ENCODE measurements at places on chromosomes 11 and 22. TPM values are rescaled to one million over a fixed set of nuclear protein-coding genes. Genes with fewer than 3 reads are reported as not detected.

GRCh38 chr22:46070803-46071450 lies 79.4 kb upstream of the PPARA start:
- H3K27me3 ChIP-seq = no peaks in the 10 kb centered on the region
- peak; percentile 68 for DNase-seq
- H3K4me3 ChIP-seq = peak overlapping the region; percentile 83

DNA sequence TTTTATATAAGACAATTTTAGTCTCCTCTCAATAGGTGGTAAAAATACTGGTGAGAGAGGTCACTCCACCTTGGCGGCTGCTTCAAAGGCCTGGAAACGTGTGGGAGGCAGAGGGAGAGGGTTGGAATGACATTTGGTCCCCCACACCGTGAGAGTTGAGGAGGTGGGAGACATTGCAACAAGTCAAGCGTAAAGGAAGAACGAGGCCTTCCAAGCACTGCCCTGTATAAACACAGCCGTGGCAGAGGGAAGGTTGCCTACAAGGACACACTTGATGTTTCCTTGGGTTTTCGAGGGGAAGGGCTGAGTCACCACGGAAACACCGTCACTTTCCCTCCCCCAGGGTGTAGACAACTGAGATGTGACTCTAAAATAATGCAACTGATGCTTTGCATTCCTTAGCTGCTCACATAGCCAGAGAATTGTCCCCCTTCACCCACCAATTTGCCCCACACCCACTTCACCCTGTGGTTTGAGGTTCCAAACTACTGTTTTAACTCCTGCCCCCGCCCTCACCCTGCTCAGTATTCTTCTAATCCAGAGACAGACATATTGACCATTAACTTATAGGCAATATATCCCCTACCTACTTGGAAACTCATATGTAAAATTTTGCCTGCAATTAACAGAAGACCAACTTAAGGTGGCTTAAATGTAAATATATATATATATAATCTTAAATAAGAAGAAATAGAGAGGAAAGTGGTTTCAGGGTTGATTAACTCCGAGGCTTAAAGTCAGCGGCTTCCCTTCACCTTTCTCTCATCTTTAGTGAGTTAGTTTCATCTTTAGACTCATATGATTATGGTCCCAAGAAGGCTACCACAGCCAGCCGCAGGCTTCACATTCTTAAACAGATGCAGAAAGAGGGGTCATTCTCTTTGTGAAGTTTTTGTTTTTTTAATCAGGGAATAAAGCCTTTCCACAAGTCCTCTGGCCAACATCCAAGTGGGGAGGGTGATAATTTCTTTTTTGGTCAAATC lies 54.1 kb upstream of the BDNF start:
- no peaks in the 10 kb centered on the region for H3K27me3 ChIP-seq
- DNase-seq = no peak
- H3K4me1 ChIP-seq = no peaks in the 10 kb centered on the region
- no peak overlapping the region for H3K4me3 ChIP-seq

DNA sequence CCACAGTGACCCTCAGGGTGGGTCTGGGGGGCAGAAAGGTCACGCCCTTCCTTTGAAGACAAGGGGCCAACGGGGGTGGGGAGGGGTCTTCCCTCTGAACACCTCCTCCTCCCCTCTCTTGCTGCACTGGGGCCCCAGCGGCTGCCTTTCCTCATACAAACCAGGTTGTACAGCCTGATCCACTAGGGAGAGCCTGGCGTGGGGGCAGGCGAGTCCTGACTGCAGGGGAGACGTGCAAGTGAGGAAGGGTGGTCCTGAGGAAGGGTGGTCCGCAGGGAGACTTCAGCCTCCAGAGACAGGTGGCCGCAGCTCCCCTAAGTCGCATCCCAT lies 43.6 kb upstream of the LINC01488 start:
- H3K4me3 ChIP-seq = no peak overlapping the region
- H3K27ac ChIP-seq = no peak overlapping the region
- H3K36me3 ChIP-seq = no peaks in the 10 kb centered on the region
- no peak for DNase-seq

DNA sequence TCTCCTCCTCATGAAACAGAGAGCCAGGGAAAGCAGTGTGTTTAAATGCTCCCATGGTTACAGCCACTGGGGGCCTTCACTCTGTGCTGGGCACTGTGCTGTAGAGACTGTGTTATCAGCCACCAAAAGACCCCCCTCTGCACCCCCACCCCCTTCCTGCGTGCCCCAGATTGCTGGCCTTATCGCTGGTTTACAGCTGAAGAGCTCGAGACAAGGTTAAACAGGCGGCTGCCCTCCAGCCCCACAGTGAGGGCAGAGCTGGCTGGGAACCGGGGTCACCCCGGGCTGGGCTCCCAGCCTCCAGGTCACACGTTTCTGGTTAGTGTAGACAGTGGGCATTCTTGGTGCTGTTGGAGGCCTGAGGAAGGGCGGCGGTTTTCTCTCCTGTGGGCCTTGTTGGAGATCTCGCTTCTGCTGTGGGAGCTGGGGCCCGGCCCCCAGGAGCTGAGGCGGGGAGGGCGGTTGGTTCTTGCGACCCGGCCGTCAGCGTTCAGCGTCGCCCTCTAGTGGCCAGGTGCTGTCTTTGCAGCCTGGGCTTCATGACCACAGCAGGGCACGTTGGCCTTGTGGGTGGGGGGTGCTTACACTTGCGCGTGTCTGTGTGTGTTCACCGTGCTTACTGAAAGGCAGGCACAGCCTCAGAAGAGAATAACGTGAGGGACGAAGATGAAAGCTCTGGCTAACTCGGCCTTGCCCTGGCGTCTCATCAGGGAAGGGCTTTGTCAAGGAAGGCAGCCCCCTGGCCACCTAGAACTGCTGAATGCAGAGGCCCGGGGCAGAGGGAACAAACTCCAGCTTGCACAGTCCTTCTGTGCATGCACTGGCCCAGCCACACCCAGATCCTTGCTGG lies 40.8 kb downstream of the TBC1D22A start:
- H3K4me3 ChIP-seq = no peak overlapping the region
- DNase-seq = peak; percentile 43
- H3K36me3 ChIP-seq = peaks cover 5% of the 10 kb centered on the region

- no peak overlapping the region for H3K4me3 ChIP-seq
- H3K27me3 ChIP-seq = no peaks in the 10 kb centered on the region
- no peaks in the 10 kb centered on the region for H3K4me1 ChIP-seq
- DNase-seq = no peak
- no peaks in the 10 kb centered on the region for H3K36me3 ChIP-seq
- no peak overlapping the region for H3K27ac ChIP-seq
Observed at GRCh38 chr22:25038771-25039170, 86.3 kb downstream of the KIAA1671 start.

The CDC42EP1 gene
- total RNA-seq = 66.1 TPM

The CCDC73 gene
- total RNA-seq = not detected

The CPT1B gene
- total RNA-seq = 20.1 TPM

GRCh38 chr11:37699644-37700043 lies 1101.6 kb upstream of the RAG2 start:
- no peak overlapping the region for H3K27ac ChIP-seq
- no peak for DNase-seq
- no peaks in the 10 kb centered on the region for H3K36me3 ChIP-seq
- no peak overlapping the region for H3K4me3 ChIP-seq
- H3K4me1 ChIP-seq = no peaks in the 10 kb centered on the region

The MS4A2 gene
- total RNA-seq = 2.9 TPM

The DEUP1 gene
- total RNA-seq = not detected

DNA sequence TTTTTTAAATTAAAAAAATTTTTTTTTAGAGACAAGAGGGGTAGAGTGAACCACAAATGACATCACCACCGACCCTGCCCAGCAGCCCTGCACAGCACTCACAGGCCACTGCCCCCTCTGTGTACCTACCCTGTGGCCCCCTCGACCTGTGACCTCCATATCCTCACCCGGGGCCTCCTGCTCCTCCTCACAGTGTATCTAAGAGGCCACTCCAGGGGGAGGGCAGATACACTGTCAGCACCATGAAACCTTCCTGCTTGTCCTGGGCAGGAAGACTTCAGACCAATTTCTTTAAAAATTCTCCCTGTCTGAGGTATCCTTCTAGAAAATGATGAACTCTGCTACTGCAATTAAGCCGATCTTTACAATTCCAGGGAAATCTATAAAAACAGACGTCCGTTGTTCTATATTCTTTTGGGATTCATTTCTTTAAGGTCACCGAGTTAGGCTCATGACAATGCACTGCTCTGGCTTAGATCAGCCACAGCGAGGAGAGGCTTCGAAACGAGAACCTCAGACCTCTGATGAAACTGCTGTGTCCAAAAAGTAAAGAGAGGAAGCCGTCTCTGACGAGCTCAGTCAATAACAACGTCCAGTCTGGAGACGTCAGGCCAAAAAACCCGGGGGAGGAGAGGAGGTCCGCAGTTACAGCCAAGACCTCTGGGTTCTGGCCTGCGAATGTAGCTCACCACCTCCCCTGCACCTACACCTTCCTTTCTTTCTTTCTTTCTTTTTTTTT lies 17.5 kb downstream of the NFAM1 start:
- H3K4me1 ChIP-seq = no peaks in the 10 kb centered on the region
- H3K27ac ChIP-seq = no peak overlapping the region
- no peak overlapping the region for H3K4me3 ChIP-seq
- H3K36me3 ChIP-seq = no peaks in the 10 kb centered on the region

DNA sequence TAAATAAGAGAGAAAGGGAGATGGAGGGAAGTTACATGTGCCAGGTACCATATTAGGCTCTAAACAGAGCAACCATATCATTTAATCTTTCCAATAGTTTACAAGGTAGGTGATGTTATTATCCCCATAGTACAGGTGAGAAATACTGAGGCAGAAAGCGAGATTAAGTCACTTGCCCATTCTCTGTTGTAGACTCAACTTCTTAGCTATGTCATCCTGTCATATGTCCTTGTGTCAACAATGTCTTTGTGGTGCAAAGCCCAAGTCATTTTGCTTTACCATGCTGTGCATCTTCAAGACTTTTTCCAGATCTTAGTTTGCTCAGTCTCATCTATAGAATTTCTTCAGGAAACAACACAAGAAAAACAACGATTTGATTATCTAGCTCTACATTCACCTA lies 205.0 kb upstream of the E2F8 start:
- no peaks in the 10 kb centered on the region for H3K36me3 ChIP-seq
- no peaks in the 10 kb centered on the region for H3K27me3 ChIP-seq
- H3K4me1 ChIP-seq = no peaks in the 10 kb centered on the region
- no peak overlapping the region for H3K4me3 ChIP-seq
- no peak overlapping the region for H3K27ac ChIP-seq
- DNase-seq = no peak

The SIPA1 gene
- total RNA-seq = 21.0 TPM

DNA sequence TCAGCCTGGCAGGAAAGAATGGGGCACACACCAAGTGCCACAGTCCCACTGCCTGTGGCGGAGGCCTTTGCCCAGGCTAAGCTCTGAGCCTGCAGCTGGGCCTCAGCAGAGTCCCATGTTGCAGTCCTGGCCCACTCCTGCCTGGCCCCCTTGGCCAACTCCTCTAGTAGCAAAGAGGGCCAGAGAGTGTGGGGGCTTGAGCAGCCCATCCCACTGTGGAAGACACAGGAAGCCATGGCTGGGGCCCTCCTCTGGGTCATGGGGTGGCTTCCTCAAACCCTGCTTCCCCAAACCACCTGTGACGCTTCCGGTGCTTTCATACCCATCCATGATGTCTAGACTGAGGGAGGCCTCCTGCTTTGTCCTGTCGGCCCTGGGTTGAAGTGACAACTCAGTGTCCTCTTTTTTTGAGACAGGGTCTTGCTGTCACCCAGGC lies 5.8 kb downstream of the RPS19BP1 start:
- peak overlapping the region; percentile 89 for H3K27ac ChIP-seq
- H3K36me3 ChIP-seq = no peaks in the 10 kb centered on the region
- H3K27me3 ChIP-seq = no peaks in the 10 kb centered on the region
- H3K4me3 ChIP-seq = no peak overlapping the region

DNA sequence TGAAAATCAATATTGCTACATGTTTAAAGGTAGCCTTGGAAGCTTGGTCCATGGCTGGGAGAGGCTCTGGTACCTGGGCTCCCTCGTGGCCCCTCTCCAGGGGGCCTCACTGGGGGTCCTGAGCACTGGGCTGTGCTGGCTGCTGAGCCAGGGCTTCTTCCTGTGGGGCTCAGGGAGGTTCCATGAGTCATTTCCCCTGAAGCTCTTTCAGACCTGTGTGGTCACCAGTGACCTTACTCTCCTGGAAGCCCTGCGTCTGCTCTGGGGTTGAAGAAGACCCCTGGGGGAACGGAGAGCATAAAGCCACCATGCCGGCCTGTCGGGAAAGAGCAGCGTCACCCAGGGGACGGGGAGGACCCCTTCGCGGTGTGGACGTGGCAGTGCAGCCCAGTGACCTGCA lies 389.0 kb downstream of the TBC1D22A start:
- DNase-seq = no peak
- no peaks in the 10 kb centered on the region for H3K4me1 ChIP-seq
- H3K4me3 ChIP-seq = no peak overlapping the region
- H3K27ac ChIP-seq = no peak overlapping the region
- H3K36me3 ChIP-seq = no peaks in the 10 kb centered on the region

DNA sequence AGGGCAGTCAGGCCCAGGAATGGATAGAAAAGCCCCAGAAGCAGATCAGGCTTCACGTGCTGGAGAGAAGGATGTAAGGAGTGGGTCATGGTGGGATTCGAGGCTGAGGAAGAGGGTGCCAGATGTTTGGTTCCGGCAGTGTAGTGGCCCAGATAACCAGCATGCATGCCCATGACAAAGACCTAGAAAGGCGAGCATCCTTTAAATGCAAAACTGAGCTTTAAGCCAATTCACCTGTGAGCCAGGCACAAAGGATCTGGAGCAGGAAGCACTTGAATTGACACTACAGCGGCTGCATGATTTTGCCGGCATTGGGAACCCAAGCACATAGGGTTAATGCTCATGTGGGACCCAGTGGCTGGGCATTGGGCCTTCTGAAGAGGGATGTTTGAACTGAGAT lies 185.5 kb downstream of the TRIM29 start:
- no peaks in the 10 kb centered on the region for H3K4me1 ChIP-seq
- no peak overlapping the region for H3K27ac ChIP-seq
- no peak overlapping the region for H3K4me3 ChIP-seq
- DNase-seq = no peak

- no peak overlapping the region for H3K4me3 ChIP-seq
- H3K36me3 ChIP-seq = no peaks in the 10 kb centered on the region
- no peak for DNase-seq
- no peaks in the 10 kb centered on the region for H3K4me1 ChIP-seq
- no peak overlapping the region for H3K27ac ChIP-seq
Observed at GRCh38 chr11:78914503-78914902, 339.8 kb upstream of the NARS2 start.

DNA sequence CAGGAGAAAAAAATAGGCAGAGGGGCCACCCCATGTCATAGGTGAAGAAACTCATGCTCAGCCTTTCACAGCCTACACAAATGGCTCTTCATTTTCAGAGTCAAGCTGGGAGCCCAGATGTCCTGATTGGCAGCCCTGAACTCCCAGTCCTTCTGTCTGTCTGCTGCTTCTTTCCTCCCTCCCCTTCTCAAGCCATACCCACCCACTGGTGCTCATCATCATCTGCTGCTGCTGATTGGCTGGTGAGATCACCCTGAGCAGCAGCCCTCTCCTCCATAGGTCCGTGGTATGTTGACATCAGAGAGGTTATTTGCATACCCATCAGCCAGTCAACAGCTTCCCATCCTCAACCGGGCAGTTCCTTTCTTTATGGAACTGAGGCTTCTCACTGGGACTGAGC lies 46.1 kb upstream of the PRDM11 start:
- H3K4me3 ChIP-seq = no peak overlapping the region
- no peaks in the 10 kb centered on the region for H3K27me3 ChIP-seq
- peak; percentile 13 for DNase-seq
- no peak overlapping the region for H3K27ac ChIP-seq
- no peaks in the 10 kb centered on the region for H3K36me3 ChIP-seq

The A4GALT gene
- total RNA-seq = 2.7 TPM

The EFCAB6 gene
- 0.80 TPM for total RNA-seq

The DMC1 gene
- 2.0 TPM for total RNA-seq

- no peak overlapping the region for H3K4me3 ChIP-seq
- no peak overlapping the region for H3K27ac ChIP-seq
- no peaks in the 10 kb centered on the region for H3K27me3 ChIP-seq
- DNase-seq = no peak
- H3K4me1 ChIP-seq = no peaks in the 10 kb centered on the region
Observed at GRCh38 chr22:25021976-25022711, 69.6 kb downstream of the KIAA1671 start.
